ENCODE measurements at places on chromosomes 12 and 14.

- DNase-seq = no peak
Observed at GRCh38 chr12:53399896-53400295, 19.9 kb downstream of the SP1 start.

DNA sequence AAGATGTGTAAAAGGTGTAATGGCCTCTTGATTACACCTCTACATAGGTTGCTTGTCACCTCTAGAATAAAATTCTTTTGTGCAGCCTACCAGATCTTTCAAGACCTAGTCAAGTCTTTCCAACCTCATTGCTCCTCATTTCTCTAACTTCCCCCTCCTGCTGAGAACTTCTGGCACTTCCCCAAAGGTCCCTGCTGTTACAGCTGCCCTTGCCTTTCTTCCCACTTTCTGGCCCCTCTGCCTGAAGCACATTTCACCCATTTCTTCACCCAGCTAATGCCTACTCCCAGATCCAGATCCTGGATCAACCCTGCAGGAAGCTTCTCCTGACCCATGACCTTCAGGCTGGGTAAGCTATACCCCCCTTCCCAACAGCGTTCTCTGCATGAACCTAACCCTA, 1.5 kb downstream of the TSHR start:
- no peak for DNase-seq

- DNase-seq = no peak
Observed at GRCh38 chr12:51937926-51938325, 13.6 kb upstream of the ACVR1B start.

GRCh38 chr14:33039311-33039710, 100.6 kb downstream of the NPAS3 start:
- no peak for DNase-seq

- DNase-seq = no peak
Observed at GRCh38 chr14:39491134-39491571, 58.9 kb upstream of the FBXO33 start.

- DNase-seq = no peak
Observed at GRCh38 chr12:11959117-11959823, 111.5 kb upstream of the BCL2L14 start.

GRCh38 chr12:29957835-29958234, 174.1 kb upstream of the TMTC1 start:
- no peak for DNase-seq

GRCh38 chr12:50695961-50696360, 67.9 kb upstream of the ATF1 start:
- DNase-seq = no peak

- no peak for DNase-seq
Observed at GRCh38 chr12:67517181-67517887, 131.2 kb upstream of the DYRK2 start.

GRCh38 chr12:52183544-52183910, 8.3 kb downstream of the KRT80 start:
- DNase-seq = no peak

GRCh38 chr14:22505309-22505696, 83.7 kb downstream of the DAD1 start:
- DNase-seq = no peak

DNA sequence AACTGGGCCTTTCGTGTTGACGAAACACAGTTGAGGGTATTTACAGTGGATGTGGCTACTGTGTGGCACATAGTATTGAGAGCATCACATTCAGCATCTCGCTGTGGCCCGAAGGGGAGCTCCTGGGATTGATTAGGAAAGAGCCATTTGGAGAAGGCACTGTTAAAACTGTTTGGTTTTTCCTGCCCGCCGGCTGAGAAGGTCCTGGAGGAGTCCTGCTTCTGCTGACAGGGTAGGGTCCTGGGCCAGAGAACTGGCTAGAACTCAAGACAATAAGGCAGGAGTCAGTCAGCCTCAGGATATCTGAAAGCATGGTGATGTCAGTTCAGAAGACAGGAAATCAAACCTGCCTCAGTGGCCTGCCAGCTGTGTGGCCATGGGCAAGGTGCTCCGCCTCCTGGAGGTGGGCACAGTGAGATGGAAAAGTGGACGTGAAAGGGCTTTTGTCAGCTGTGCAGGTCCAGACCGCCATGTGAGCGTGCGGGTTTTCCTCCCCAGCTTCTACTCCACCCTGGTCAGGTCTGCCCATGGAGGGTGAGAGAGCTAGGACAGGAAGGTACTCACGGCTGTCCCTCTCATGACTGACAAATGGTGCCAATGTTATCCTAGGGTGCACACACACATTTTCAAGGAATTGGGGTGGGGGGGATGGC, 92.3 kb downstream of the NTF3 start:
- no peak for DNase-seq

GRCh38 chr12:111687255-111687654, 1.4 kb downstream of the ACAD10 start:
- DNase-seq = no peak

DNA sequence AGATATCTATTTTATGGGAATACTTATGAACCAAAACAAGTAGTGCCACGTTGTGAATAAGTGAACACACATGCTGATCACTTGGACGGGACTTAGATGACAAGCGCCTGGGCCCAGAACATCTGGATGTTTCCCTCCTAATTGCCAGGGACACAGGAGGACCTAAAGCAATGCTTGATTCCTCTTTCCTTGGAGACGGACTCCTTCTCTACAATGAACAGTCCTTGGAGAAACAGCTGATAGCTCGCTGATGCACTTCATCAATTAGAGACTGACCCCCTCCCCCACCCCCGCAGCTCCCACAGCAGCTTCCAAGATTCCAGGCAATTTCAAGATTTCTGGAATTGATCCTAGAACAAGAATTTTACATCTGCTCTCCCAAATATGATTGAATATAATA, 86.4 kb downstream of the ST8SIA1 start:
- DNase-seq = no peak

DNA sequence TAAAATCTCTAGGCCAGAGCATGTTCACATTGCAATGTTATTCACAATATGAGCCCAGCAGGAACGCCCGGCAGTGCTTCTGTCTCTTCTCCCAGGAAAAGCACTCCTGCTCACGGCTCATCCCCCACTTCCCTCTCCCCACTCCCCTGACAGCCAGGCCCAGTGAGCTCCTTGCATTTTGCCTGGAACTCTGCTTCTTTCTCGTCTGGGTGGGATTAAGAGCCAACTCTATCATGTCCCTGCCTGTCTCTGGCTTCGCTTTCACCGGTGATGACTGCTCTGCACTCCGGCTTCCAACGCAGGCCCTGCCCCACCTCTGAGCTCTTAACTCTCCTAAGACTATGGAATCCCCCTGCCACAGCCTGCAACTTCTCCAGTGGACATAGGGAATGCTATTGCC, 2.5 kb downstream of the PLEK2 start:
- DNase-seq = no peak

DNA sequence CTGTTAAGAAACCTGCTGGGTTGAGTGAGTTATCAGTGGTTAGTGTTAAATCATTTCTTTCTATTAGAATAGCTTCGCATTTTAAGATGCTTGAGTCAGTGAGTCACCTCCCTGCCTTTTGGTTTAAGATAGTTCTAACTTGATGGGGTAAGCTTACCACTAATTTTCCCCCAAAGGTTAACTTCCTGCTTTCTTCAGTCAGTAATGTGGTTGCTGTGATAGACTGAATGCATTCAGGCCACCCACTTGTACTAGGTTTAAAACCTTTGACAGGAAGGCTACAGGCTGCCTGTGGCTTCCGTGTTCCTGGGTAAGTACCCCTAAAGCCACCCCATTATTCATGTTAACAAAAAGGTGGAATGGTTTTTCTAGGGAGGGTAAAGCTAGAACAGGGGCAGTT, 25.3 kb downstream of the CLEC2A start:
- DNase-seq = peak; percentile 10

GRCh38 chr12:14716848-14717444, 20.5 kb upstream of the GUCY2C start:
- peak; percentile 14 for DNase-seq

GRCh38 chr12:131723532-131723931, 12.6 kb downstream of the SFSWAP start:
- DNase-seq = no peak

GRCh38 chr14:75417674-75418073, 10.1 kb upstream of the JDP2 start:
- DNase-seq = no peak

DNA sequence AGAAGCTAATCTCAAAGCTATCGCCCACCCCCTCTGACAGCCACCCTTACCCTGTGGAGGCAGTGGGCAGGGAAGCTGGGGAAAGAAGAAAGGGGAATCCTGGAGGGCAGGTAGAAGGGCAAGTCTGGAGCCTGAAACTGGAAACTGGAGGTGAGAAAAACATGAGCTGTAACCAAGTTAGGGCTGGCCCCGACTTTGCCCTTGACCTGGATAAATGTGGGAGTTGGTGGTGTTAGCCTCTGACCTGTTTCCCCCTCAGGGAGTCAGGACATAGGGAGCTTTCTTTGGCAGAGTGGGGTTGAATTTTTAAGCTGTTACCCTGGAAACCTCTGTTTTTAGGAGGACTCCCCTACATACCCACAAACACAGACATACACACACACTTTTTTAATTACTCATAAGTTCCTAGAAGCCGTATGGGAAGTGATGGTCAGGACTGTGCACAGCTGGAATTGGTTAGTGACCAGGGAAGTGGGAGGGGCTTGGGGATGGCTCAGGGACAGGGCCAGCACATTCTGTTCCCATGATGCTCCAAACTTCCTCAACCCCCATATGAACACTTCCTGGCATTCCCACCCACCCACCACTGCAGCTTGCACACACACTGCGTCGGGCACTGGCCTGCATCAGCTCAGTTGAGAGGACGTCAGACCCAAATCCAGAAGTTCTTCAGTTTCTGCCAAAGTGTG, 5.0 kb upstream of the MMP19 start:
- DNase-seq = no peak

GRCh38 chr12:47714826-47715386, 9.1 kb upstream of the RPAP3 start:
- no peak for DNase-seq

DNA sequence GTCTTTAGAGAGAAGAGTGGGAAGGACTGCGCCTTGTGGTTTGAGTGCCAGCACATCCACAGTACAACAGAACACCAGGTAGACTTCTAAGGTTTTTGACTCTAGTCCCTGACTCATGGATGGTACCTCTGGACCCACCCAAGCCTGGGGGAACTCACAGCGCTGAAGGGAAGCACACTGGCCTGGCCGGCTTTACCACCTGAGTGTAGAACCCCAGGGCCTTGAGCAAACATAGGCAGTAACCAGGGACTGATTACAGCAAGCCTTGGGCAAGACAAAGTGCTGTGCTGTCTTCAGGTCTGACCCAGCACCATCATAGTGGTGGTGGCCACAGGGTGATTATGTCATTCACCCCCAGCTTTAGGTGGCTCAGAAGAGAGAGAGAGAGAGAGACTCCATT, 17.2 kb downstream of the EML5 start:
- no peak for DNase-seq

- no peak for DNase-seq
Observed at GRCh38 chr12:16349131-16349460, 1.7 kb downstream of the MGST1 start.

GRCh38 chr12:15180325-15180724, 40.9 kb downstream of the RERG start:
- DNase-seq = no peak

DNA sequence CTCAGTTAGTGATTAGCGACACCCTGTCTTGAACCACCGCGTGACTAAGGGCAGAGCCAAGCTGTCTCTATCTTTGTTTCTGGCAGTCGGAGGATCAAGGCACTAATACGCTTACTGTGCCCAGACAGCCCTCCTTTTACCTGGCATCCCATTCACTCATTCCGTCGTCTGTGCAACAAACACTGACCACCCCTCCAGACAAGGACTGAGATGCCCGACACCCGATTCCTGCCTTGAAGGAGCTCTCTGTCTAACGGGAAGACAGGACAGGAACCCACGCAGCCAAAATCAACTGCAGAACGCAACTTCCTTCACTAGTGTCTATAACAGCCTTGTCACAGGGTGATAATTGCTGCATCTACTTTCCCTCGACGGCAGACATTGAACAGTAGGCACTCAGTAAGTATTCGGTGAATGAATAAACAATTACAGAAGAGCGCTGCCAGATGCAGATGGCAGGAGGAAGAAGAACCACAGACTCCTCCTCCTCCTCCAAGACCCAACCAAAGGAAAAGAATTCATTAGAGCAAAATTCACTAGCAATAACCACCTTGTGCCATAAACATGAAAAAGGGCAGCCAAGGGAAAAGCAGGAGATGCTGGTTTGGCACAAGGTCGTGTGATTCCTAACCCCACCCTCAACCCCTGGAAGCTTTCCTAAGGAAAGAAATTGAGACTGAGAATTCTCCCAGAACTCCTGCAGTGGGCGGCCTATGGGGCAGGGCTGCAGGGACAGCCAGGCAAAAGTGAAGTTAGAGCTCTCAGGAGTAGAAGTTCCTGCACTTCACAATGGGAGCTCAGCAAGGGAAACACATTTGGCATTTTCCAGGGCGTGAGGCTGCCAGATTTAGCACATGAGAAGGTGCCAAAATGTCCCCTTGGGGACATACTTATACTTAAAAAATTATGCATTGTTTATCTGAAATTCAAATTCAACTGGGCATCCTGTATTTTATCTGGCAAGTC, 186.6 kb upstream of the DIO3 start:
- no peak for DNase-seq

Measured in activated CD8-positive, alpha-beta memory T cell treated with anti-CD3 and anti-CD28 coated beads for 4 hours (primary cell).